ENCODE measurements at places on chromosomes 11 and 22.

DNA sequence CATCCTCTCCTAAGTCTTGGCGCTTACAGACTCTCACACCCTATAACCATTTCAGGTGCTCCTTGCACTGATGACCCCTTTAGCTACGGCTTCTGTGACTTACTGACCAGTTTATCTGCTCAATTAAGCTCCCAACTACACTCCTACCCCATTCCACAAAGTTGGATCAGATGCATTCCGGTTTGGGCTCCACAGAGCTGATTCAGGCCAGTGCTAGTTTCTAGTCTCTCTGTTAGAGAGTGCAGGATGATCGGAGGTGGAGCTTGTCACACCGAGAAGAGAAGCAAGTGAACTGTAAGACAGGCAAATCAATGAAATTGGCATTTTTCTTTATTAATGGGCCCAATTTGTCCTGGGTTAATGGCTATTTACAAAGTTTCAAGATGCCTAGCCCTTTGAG is 436.8 kb upstream of the CADM1 start:
- no peak for DNase-seq

DNA sequence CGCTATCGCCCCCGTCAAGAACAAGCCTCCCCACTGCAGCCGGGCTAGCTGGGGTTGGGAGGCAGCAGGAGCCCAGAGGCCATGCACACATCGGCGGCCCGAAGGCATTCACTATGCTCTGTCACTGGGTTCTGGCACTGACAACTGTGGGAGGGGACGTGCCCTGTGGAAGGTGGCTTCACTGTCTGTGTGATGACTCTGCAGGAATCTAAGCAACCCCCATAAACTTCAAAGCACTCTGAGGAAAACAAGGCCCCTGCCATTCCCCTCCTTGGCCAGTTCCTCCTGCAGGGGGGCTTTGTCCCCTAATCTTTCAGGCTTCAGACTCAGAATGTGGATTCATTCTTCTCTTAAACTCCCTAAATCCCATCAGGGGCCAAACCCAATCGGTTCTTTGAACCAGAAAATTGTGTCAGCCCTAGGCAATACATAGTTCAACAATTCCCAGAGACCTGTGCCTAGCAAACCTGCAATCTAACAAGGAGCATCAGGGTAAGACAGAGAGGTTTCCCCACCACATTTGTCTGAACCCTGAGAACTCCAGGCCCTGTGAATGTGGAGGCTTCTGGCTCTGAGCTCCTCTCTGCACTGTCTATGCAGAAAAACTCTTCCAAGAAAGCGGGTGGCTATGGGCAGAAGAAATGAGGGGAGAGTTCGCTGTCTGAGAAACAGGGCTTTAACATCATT is 1477.2 kb downstream of the TBC1D22A start:
- no peak for DNase-seq

GRCh38 chr11:34999453-34999852 is 83.0 kb downstream of the PDHX start:
- DNase-seq: no peak

DNA sequence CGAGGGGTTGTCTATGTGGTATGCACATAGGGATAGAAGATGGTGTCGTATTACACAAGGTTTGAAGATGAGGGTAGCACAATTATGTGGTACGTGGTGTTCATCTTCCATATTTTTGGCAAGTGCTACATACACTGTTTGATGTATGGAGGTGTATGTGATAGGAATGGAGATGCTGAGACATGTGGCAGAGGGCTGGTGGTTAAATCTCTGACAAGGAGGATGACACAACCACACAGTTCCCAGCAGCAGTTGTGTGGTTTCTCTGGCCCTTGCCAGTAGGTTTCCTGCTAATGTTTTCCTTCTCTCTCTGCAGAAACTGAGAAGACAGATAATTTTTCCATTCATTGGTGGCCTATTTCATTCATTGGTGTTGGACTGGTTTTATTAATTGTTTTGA is 17.0 kb downstream of the NCR3LG1 start:
- DNase-seq: no peak

GRCh38 chr22:36183446-36183845 is 18.2 kb downstream of the APOL4 start:
- no peak for DNase-seq

GRCh38 chr11:6498121-6498520 is 1.0 kb downstream of the DNHD1 start:
- no peak for DNase-seq

DNA sequence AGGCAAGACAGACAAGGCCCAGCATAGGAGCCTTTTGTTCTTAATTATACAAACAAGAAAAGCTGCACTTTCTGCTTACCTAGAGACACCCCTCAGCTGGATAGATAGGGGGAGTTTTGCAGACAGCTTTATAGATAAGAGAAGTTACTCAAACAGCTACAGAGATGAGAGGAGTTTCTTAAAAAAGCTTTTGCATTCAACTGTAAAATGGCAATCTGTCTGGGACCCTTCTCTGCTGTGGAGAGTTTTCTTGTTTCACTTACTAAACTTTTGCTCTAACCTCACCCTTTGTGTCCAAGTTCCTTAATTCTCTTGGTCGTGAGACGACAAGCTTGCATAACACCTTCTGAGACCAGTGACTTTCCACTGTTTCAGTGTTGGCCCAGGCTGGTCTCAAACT is 103.8 kb upstream of the CHORDC1 start:
- no peak for DNase-seq

DNA sequence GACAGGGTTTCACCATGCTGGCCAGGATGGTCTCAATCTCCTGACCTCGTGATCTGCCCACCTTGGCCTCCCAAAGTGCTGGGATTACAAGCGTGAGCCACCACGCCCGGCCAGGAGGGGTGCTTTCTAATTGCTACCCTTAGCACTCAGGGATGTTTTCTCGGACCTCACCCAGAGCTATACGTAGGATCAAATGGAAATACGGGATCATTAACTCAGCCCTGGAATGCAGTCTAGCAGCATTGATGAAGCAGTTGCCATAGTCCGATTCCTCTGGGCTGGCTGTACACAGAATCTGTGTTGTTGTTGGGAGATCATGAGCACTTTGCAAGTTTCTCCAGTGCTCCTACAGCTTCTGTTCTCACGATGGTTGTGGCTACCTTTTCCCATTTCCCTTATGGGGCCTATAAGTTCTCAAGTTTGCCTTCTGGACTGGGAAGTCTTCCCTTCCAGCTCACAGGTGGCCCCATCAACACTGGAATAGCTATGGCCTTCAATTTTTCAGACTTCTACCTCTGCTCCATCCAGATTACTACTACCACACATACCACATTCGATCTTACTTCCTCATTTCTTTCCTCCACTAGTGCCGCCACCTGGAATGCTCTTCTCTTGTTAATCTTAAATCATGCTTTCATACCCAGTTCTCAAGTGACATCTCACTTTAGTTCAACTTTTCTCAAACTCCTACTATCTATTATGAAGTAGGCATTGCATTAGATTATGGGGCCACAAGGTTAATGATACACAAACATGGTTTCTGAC is 16.1 kb upstream of the PCF11 start:
- DNase-seq: no peak

GRCh38 chr11:94786264-94787126 is 18.3 kb downstream of the AMOTL1 start:
- no peak for DNase-seq

- no peak for DNase-seq
These were observed 751.4 kb downstream of the KCNA4 start for GRCh38 chr11:29265381-29265780.

- no peak for DNase-seq
These were observed 41.3 kb upstream of the TUB start for GRCh38 chr11:8039530-8040260.

GRCh38 chr11:73382747-73383146 is 6.5 kb downstream of the RELT start:
- no peak for DNase-seq

Measured in fibroblast of skin of left quadriceps (primary cell).